Dorsolateral prefrontal cortex (tissue), 122 donors: ENCODE measurements at places on chromosomes 11 and 22.

DNA sequence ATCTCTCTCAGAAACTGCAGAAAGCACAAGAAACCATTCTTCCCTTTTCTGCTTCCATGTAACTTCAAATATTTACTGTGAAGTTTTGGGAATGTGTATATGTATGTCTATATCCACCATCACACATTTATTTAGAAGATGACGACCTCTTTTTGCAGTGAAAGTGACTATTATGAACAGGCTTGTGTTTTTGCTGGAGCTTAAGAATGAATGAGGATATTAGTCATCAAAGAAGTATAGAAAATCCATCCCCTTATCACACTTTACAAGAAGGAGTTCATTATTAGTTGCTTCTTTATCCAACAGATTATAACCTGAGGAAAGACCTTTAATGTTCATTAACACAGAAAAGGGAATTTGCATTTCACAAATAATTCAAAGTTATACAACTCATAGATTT lies 21.1 kb upstream of the SLC5A12 start:
- no peak for DNase-seq

DNA sequence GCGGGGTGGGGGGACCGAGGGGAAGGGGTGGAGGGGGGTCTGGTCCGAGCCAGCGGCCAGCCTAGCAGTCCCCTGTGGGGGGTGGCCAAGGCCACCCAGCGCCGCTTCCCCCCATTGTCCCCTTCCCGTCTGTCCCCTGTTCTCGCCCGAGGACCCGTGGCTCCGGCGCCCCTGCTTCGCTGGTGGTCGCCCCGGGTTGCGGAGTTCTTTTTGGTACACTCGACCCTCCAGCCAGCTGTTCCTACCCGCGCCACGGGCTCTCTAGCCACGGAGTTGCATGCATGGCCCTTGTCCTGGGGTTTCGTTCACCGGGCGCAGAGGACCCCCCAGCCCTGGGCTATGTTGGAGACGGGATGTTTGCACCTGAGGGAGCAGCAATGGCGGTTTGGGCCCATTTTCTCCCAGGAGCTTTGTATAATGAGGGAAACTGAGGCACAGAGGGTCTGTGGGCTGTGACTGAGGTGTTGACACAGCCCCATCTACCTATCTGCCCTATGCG lies 489 bp downstream of the RNF214 start:
- no peak for DNase-seq

GRCh38 chr11:130574740-130575139 lies 126.3 kb downstream of the ADAMTS15 start:
- no peak for DNase-seq

DNA sequence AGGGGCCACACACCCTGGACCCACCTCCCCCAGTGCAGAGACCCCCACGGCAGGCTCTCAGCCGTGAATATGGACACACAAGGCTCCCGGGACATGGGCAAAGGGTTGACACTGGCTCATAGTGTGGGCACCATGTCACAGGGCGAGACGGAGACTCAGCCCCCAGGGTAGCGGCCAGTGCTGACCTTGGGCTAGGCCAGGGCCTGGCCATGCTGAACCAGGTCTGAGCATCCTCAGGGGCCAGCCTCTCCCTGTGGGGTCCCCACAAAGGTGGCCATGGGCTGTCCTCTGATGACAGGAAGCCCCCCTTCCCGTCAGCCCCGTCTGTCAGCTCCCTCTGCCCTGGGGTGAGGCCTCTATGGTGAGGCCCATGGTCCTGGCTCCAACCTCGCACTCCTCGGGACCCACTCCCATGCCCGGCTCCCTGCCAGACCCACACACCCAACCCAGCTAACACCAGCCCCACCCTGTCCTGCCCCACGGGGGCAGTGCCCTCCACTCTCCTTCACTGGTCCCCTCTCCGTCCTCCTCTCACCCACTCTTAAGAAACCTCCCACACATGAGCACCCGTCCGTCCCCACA lies 19.0 kb upstream of the PRODH start:
- DNase-seq = peak; percentile 41

DNA sequence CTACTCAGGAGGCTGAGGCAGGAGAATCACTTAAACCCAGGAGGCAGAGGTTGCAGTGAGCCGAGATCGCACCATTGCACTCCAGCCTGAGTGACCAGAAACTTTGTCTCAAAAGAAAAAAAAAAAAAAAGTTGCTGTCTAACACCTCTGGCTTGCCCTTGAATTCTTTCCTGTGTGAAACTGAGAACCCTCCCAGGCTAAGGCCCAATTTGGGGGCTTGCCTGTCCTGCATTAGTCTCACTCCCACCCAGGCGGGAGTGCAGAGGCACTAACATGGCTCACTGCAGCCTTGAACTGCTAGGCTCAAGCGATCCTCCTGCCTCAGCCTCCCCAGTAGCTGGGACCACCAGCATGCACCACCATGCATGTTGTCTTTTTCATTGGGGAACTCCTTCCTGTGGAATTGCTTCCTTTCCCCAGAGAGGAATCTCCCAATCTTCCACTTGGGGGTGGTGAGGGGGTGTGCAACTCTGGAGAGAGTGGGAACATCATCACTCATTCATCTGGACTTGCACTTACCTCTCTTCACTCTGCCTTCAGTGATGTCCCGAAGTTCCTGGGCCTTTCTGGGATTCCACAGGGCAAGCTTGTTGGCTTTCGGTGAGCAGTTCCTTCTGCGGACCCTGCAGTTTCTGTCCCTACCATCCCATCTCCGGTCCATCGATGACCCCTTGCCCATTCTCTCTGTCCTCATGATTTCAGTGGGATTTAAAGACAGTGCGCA lies 62.1 kb upstream of the CREB3L1 start:
- no peak for DNase-seq

- DNase-seq = no peak
Observed at GRCh38 chr11:67116758-67117105, 2.3 kb upstream of the KDM2A start.

DNA sequence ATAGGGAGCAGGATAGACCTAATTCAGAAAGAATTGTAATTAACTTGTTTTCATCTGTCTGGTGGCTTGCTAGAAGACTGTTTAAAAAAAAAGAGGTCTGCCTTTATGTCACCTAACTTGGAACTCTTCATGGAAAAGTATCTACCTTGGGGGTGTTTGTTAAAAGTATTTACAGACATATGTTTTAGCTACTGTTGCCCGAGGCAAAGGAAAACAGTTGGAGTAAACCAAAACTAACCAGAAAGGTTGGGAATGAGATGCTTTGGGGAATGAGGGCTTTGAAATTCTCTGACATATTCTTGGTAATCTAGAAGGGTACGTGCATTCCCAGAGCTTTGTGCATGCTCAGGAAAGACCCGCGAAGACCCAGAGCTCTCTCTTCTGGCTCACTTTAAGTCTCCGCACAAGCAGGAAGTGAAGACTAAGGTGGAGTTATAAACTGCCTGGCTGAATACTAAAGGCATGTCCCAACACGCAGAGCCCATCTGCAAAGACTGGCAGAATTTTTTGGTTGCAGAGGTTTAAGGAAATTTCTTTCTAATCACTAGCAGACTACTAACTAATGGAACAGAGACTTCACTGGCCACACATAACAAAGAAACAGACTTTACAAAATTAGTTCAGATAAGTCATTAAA lies 33.2 kb downstream of the HIKESHI start:
- DNase-seq = no peak

- DNase-seq = no peak
Observed at GRCh38 chr11:17230867-17231851, 23.4 kb upstream of the PIK3C2A start.

DNA sequence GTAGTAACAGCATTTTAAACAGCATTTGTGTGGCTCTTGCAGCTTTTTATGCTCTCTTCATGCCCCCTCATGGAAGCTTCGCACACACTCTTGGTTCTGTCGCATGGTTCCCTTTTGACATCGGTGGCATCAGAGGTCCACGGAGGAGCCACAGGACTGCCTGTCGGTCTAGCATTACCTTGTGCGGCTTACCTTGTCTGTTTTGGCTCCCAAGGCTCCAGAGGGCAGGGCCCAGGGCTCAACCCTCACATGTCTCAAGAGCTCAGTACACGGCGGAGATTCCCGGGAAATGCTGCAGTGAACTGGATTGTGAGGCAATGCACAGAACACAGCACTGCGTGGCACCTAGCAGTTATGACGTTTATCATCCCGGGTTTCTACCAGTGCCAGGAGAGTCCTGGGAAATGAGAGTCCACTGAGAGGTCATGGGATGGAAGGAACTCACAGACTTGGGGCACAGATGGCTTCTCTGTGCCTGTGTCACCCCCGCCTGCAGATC lies 1015.8 kb downstream of the TBC1D22A start:
- DNase-seq = no peak

- DNase-seq = no peak
Observed at GRCh38 chr11:19428206-19429002, 187.7 kb upstream of the E2F8 start.

GRCh38 chr11:119608201-119608600 lies 120.8 kb downstream of the NECTIN1 start:
- no peak for DNase-seq

GRCh38 chr11:79066456-79067351 lies 374.1 kb downstream of the TENM4 start:
- DNase-seq = peak; percentile 60

DNA sequence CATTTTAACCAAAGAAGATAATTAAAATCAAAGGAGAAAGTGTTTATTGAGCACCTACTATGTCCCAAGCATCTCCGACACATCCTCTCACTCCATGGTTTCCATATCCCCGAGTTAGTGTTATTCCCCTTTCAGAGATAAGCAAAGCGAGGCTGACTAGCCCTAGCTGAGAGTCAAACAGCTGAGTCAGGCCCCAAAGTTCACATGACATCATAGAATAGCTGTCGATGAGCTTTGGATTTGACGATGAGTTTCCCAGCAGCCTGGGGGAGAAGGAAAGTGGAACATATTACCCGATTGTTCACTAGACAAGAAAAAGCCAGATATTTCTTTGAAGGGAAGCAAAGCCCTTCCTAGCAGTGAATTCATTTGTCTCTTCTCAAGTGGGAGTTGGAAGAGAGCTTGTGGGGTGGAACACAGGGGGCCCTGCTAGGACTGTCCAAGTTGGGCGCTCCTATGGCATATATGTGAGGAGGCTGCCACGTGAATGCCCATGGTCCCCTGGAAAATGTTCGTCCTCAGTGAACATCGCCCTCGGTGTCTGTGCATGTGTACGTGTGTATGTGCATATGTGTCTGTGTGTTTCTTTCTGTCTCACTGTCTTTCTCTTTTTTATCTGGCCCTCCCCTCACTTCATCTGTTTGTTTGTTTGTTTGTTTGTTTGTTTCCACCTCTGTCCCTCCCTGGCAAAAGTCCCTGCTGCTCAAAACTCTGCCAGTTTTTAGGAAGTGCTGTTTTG lies 493 bp upstream of the CYTH4 start:
- no peak for DNase-seq

- DNase-seq = peak; percentile 46
Observed at GRCh38 chr11:63769042-63769713, 603 bp upstream of the ZFTA start.

GRCh38 chr11:99960536-99960935 lies 726.6 kb upstream of the ARHGAP42 start:
- DNase-seq = no peak

- no peak for DNase-seq
Observed at GRCh38 chr11:23539556-23539955, 679.3 kb upstream of the CCDC179 start.

GRCh38 chr11:25988178-25988577 lies 343.8 kb upstream of the ANO3 start:
- no peak for DNase-seq

DNA sequence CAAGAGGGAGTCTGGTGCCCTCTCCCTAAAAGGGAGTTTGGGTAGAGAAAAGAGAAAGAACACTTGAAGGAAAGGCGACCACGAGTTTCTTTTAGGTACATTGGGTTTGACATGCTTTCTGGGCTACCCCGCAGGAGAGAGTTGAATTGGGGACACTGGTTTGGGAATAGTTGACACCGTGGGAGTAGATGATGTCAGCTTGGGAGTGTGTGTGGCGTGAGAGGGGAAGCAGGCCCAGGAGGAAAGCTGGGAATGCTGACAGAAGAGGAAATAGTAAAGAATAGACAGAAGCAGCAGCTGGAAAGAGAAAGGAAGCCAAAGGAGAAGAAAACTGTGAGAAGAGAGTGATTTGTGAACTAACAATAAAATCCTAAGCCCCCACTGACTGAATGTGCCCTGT lies 442.9 kb downstream of the DYNC2H1 start:
- no peak for DNase-seq

- no peak for DNase-seq
Observed at GRCh38 chr22:41504816-41505215, 35.9 kb downstream of the ACO2 start.

DNA sequence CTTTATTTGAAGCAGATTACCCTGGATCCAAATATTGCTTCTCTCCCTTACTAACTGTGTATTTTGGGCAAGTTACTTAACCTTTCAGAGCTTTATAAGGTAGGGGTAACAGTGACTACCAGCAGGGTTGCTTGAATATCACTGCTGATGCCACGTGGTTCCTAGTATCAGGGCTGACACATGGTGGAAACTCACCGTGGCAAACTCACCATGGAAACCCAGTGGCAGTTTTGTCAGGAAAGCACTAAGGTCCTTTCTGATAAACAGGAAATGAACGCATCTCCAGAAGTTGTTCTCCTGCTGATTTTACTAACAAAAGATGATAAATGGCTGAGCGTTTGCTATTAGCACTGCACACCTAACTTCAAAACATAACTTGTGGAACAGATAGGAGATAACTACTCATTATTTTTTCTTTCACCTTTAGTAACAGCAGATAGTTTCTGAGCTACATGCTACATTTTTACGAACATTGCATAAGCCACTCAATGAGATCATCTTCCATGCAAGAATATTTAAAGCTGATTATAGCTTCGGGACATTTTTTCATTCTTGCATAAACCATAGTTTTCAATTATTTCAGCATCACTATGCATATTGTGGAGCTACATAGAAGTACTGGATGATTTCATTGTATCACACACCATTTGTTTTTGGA lies 59.7 kb upstream of the RAG2 start:
- DNase-seq = no peak

DNA sequence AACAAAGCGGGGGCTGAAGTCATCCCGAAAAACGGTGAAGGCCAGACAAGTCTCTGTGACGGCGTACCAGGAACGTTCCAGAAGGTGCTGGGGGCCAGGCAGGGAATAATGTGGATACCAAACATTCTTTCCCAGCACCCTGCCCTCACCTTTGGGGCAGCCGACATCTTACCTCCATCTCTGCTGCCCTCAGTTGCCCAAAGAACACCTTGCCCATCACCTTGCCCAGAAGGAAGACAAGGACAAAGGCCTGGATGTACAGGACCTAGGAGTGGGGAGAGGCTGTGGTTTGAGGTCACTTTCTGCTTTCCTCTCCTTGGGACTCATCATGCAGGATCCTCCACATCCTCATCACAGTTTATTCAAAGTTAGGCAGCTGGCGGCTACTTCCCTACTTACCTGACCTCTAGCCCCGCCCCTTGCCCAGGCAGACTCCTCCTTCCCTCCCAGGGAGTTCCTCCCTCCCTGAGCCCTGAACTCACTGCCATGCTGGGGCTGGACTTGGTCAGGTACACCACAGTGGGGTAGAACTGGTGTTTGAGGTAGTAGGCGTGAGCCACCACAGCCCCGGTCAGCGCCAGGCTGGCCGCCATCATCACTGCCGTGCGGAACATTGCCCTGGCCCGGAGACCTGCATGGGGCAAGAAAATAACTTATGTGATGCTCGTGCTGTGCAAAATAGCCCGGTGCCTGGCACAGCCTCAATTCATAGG lies 1.2 kb downstream of the SYVN1 start:
- DNase-seq = no peak
